ENCODE measurements at places on chromosomes 11 and 22.

- no peak for DNase-seq
Observed at GRCh38 chr11:28107191-28107749, 686 bp downstream of the KIF18A start.

GRCh38 chr22:42655693-42656092, 6.5 kb upstream of the CYB5R3 start:
- no peak for DNase-seq

GRCh38 chr22:43275545-43276317, 67.4 kb downstream of the SCUBE1 start:
- no peak for DNase-seq

DNA sequence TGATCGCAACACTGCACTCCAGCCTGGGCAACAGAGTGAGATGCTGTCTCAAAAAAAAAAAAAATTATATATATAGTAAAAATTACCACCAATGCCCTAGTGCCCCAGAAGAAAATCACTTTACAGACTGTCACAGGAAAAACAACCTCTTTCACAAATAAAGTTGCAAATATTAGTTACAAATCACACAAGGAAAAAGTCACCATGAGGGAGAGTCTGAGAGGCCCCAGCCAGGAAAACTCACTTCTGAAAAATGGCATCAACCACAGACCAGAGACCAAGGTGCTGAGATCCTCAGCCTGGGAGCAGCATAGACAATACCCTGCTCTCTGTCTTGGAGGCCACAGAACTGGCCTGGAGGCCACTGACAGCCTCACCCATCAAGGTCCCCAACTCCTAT, 20.4 kb downstream of the GGT5 start:
- no peak for DNase-seq

- no peak for DNase-seq
Observed at GRCh38 chr11:66150725-66151124, 80.7 kb downstream of the PACS1 start.

- no peak for DNase-seq
Observed at GRCh38 chr11:120625565-120625964, 114.0 kb downstream of the GRIK4 start.

DNA sequence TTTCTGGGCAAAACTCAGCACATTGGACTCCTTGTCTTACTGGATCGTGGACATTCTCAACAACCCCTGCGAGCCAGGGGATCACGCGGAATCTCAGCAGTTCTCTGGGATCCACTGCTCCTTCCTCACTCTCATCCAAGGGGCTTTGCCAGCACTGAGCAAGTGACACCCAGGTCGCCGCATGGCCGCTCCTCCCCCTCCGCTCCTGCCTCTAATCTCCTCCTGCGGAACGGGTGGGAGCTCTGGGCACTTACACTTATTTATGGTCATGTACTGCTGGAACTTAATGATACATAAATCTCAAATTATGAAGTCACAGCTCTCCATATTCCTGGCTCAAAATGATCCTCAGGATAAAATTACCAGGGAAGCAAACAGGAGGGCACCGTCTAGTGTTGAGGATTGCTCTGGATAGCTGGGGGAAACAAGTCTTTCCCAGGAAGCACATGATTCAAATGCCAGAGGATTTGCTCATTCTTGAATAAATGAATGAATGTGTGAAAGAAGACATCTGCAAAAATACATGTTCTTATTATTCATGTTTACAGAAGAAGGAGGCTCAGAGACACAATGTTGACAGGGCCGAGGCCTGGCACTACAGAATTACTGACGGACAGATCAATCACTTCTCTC, 1077.3 kb downstream of the TBC1D22A start:
- no peak for DNase-seq

DNA sequence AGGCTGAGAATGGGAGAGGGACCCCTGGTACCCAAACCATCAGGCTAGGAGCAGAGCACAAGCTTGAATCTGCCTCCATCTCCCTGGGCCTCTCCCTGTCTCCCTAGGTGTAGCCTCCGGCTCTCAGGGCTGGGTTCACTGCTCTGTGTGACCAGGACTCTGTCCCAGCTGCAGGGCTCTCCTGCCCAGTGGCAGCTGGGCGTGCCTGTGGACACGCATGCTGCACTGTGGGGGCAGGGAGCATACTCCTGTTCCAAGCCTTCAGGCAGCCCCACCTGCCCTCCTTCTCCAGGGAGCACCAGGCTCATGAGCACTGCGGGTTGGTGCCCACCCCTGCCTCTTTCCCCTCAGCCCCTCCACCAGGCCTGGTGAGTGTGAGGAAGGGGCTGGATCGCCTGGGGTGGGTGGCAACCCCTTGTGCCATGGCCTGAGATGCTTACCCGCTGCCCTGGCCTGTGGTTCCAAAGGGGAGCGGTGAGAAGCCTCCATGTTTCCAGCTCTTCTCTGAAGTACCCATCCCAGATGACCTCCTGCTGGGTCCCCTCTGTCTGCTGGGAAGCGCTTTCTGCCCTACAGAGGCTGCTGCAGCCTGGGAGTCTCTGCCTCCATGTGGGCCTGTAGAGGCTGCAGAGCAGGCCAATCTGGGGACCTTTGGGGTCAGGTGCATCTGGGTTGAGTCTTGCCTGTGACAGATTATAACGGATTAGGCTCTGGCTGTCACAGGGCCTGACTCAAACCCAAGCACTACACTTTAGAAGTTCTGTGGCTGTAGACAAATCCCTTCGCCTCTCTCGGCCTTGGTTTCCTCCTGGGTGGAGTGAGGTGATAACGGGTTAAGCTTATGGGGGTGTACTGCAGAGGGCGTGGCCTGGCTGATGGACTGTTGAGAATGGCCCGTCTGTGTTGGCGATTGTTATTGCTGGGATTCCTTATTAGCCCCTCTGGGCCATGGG, 43.7 kb downstream of the WNT11 start:
- DNase-seq: no peak

DNA sequence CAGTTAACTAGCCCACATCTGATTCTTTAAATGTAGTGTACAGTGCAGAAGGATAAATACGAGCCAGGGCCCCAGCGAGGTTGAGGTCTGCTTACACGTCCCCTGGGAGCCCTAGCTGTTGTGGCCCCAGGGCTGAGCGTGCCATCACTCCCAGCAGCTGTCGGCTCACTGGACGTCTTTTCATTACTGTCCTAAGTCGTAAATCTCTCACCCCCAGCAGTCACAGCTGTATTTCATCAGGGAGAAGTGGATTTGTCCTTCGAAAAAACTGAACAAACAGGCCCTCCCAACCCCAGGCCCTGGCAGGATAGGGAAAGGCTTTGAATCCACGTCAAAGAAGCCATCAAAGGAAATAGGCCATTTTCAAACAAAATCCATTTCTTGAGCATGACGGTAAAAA, 110.4 kb upstream of the CSNK2A3 start:
- DNase-seq: no peak

- no peak for DNase-seq
Observed at GRCh38 chr11:93526346-93526633, 16.9 kb downstream of the SMCO4 start.

DNA sequence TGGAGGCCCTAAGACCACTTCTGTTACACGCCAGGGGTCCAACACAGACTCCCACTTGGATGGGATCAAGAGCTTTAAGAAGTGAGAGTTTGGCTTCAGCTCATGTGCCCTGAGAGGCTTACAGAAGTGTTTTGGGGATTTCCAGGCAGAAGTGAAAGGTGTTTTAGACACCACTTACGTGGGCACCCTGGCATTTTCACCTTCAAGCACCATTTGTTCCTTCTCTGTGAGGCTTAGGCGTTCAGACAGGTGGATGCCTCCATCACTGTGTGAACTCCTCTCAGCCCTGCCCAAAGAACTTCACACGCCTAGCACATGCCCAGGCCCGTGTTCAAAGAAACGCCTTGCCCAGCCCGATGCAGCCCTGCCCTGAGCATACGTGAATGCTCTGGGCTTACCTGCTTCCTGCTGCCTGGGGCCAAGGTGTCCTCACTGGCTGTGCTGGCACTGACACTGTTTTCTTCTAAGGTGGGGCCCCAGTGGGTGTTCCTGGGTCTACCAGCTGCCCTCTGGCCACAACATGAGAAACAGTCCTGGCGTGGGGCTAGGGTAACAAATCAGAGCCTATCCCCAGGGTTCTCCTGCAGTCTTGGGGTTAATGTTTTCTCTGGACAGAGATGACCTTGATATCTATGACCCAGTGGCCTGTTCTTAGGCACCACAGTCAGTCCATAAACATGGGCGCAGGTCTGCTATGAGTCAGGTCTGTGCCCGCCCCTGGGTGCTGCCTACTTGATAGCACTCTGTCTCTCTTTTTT, 34.0 kb downstream of the AMPD3 start:
- no peak for DNase-seq

- peak; percentile 79 for DNase-seq
Observed at GRCh38 chr22:17781319-17782031, 7.2 kb upstream of the BID start.

GRCh38 chr22:38243007-38243765, 29.6 kb downstream of the TMEM184B start:
- peak; percentile 87 for DNase-seq

- DNase-seq: no peak
Observed at GRCh38 chr11:12636871-12637410, 37.3 kb upstream of the TEAD1 start.

DNA sequence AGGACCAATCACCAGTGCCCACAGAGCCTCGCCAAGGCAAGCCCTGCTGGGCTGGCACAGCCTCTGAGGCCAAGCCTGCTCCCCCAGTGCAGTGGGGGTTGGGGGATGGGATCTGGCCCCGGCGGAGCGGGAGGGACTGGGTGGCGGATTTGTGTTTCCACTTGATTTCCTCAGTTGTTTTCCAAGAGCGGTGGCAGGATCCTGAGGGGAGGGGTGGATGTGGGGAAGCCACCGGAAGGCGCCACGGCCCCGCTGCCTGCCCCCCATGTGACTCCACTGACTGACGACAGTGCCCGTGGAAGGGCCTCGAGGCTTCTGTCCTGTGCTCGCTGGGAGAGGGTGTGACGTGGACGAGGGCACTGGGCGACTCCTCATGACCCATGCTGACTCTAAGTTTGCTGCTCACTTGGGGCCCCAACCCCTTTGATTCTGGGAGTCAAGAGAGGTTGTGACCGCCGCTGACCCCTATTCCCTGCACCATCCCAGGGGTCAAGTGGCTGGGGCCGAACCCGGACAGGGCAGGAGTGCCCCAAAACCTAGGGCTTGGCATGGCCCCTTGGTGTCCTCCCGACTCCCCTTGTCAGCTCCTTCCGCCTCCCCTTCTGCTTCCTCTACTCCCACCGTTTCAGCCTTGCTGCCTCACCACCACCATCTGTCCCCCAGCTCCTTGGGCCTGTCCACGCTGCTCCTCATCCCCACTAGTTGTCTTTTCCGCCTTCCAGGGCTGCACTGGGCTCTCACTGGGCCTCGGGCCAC, 23.5 kb upstream of the PICK1 start:
- no peak for DNase-seq

DNA sequence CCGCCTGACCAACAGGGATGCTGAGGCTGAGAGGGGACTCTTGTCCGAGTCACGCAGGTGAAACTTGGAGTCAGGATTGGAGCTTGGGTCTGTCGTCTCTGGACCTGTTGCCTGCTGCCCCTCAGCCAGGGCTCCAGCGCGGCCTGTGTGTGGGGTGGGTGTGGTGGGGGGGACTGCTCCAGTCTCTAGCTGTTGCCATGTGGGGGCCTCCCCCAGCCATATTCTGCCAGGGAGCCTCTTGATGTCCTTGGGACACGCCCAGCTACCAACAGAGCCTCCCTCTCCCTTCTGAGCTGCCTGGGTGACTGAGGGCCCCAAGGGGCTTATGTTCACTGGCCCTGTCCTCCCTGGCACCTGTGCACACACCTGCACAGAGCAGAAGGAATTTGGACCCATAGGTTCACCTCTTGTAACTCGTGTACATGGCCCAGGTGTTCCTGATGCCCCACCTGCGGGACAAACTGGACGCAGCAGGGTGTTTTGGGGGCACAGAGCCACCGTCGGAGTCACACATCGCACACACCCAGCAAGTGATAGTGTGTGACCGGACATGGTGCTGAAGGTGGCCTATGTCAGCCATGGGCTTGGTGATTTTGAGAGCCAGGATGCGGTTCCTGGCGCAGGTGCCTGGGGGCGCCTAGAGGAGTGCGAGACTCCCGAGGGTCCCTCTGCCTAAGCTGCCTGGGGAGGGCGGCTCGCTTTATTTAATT, 252.3 kb downstream of the TBC1D22A start:
- no peak for DNase-seq

- no peak for DNase-seq
Observed at GRCh38 chr11:85539740-85540139, 87.4 kb downstream of the DLG2 start.

DNA sequence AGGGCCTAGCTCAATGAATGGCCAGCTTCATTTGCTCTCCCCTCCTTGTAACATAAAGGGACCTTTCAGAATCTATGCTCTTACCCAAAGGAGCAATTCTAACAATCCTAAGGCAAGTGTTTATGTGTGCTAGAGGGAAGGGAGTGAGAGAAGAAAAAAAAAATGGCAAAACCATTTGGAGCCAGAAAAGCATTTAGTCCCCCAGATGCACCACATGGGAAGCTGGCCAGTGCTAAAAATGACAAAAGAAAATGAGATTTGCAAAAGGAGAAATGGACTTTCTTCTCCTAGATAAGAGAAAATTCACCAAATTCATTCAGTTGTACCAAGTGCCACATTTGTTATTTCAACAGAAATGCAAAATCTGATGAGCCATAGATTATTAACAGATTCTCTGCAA, 52.8 kb downstream of the SERGEF start:
- DNase-seq: no peak

Measured in SHP77 treated with DMSO at 0.1 percent for 48 hours (cell line).